NCI-H2081 treated with DMSO at 0.1 percent for 48 hours (cell line): ENCODE measurements at places on chromosomes 6 and 20.

DNA sequence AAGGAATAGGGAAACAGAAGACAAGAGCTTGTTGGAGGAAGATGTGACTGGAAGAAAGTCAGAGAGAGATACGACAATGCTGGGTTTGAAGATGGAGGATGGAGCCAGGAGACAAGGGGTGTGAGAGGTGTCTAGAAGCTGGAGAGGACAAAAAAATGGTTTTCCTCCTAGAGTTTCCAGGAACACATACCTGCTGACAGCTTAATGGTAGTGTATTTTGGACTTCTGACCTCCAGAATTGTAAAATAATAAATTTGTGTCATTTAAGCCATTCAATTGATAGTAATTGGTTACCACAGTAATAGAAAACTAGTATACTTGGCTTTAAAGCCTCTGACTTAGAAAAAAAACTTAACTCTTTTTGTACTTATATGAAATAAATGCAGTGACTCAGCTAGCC, 3.6 kb downstream of the AIG1 start:
- no peak for DNase-seq

DNA sequence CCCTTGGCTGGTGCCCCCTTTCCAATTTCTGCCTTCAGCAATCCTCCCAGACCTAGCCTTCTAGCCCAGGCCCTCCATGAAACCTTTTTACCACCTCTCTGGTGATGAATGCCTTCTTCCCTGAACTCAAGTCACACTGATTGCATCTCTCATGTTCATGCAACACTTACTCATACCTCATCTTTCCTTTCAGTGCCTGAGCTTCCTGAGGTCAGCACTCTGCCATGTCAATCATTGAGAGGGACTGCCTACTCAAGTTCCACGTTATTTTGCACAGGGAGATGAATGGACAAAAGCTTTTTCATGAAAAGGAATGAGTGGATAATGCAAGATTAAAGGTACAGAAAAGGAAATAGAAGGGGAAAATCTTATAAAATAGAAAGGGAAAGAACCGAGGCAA, 60.1 kb upstream of the PLEKHG1 start:
- DNase-seq = no peak

DNA sequence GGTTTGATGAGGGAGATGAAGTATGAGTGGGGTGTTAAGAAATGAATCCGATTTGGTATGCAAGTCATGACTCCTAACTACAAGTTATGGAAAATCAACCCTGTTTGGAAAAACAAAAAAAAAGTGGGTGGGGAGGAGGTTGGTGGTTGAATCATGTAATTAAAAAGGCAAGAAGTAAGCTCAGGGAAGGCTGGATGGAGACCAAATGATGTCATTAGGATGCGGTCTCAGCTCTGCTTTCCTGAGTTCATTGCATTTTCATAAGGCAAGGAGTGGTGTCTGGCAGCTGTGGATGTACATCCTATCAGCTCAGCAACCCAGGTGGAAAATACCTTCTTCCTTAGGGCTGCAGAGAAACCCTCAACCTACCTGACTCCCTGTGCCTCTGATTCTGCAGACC, 60.4 kb upstream of the AKAP12 start:
- DNase-seq = no peak

- no peak for DNase-seq
Measured at GRCh38 chr6:74357321-74357720, 661.3 kb downstream of the CD109 start.

DNA sequence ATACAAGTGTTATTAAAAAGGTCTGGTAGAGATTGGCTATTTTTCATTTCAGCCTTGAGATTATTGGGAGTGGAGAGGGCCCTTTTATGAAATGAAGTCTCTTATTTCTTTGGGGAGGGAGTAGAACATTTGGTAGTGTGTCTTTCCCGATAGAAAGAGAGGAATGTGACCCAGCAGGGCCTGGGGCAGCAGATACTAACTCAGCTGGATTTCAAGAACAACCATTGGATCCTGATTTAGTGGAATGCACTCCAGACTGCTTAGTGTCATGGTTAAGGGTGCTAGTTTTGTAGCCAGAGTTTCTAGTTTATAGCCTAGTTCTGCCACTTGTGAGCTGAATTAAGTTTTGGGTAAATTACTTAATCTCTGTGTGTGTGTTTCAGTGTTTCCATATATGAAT, 18.4 kb upstream of the FLRT3 start:
- no peak for DNase-seq

GRCh38 chr6:87183687-87184086, 28.3 kb downstream of the ZNF292 start:
- DNase-seq = no peak
